Activated naive CD4-positive, alpha-beta T cell treated with anti-CD3 and anti-CD28 coated beads for 36 hours (primary cell): ENCODE measurements at places on chromosomes 2 and 18. TPM values are rescaled to one million over a fixed set of nuclear protein-coding genes. Genes with fewer than 3 reads are reported as not detected.

DNA sequence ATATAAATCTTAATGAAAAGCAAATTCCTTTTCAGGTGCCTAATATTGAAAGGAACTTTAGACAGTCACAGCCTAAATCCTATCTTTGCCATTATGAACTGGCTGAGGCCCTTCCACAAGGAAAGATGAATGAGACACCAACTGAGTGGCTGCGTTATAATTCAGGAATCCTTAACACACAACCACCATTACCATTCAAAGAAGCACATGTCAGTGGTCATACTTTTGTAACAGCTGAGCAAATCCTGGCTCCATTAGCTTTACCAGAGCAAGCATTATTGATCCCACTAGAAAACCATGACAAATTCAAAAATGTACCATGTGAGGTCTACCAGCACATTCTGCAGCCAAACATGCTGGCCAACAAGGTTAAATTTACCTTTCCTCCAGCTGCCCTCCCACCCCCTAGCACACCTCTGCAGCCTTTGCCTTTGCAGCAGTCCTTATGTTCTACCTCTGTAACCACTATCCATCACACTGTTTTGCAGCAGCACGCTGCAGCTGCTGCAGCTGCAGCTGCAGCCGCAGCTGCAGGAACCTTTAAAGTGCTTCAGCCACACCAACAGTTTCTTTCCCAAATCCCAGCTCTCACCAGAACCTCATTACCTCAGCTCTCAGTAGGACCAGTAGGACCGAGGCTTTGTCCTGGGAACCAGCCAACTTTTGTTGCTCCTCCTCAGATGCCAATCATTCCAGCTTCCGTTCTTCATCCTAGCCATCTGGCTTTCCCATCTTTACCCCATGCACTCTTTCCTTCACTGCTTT, 340.1 kb downstream of the ZNF804A start:
- H3K27ac ChIP-seq, result no peak overlapping the region
- H3K27me3 ChIP-seq, result no peaks in the 10 kb centered on the region
- H3K4me1 ChIP-seq, result no peaks in the 10 kb centered on the region
- H3K4me3 ChIP-seq, result no peak overlapping the region

Gene KCNG3
- total RNA-seq, result 0.30 TPM

Gene MROH2A
- not detected for total RNA-seq

Gene C2orf80
- not detected for total RNA-seq

Gene RMDN2
- total RNA-seq, result 1.2 TPM
